Large intestine (tissue), 12 donors: ENCODE measurements at places on chromosomes 7 and 10.

DNA sequence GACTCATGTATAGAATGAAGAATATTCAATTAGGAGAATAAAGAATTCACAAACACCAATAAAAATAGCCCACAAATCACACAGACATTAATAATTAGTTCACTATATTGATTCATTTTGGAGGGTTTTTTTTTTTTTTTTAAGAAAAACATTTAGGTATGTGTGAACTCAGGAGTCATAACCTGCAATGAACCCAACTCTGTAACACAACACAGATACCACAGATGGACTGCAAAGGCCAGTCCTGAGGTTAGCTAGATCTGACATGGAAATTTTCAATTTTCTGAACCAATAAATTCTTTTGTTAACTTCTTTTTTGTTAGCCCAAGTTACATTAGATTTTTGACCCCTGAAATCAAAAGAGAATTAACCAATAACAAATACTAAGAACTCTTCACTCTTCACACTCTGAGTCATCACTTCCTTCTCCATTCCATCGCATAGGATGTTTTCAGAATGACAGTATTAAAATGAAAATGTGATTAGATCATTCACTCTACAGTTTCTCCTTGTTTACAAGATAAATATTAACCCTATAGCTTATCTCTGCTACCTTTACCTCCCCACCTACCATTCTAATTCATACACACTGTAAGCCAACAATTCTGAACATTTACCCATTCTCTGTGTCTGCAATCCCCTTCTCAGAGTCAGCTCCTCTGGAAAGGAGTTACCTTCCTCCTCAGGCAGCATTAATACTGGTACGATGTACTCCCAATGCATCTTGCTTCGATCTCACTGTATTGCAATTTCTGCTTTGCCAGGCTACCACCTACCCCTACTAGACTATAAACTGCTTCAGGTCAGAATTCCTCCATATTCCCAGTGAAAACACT is 141.5 kb downstream of the LRRN3 start:
- no peak for DNase-seq

DNA sequence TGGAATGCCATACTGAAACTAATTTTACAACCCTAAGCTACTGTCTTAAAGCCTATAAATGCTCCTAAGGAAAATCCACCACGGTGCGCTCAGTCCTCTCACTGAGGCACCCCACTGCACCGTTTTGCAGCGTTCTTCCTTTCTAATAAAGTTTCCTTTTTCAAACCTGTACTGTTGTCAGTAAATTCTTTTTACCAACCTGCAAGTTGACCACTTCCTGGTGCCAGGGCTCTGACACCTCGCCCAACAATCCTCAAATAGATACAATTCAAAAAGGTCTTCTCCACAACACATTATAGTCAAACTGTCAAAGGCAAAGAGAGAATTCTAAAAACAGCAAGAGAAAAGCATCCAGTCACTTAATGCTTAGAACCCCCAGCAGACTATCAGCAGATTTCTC is 42.8 kb downstream of the HERPUD2 start:
- DNase-seq = no peak

- no peak for DNase-seq
Observed at GRCh38 chr10:34033078-34033477, 698.6 kb upstream of the NRP1 start.

- DNase-seq = peak; percentile 32
Observed at GRCh38 chr7:76054123-76055120, 6.5 kb downstream of the MDH2 start.

- DNase-seq = no peak
Observed at GRCh38 chr10:83166344-83166743, 973.0 kb upstream of the GHITM start.

DNA sequence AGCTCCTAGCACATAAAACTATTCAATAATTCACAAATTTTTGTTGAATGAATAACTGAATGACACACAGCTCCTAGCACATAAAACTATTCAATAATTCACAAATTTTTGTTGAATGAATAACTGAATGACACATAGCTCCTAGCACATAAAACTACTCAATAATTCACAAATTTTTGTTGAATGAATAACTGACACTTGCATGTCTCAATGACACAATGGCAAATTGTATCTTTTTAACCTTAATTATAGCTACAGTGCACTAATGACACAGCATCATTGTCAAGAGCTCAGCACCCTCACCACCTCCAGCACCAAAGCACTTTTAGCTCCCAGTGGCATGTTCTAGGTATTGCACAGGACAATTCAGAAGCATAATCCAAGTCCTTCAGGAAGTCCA is 131.6 kb downstream of the PDE1C start:
- no peak for DNase-seq

DNA sequence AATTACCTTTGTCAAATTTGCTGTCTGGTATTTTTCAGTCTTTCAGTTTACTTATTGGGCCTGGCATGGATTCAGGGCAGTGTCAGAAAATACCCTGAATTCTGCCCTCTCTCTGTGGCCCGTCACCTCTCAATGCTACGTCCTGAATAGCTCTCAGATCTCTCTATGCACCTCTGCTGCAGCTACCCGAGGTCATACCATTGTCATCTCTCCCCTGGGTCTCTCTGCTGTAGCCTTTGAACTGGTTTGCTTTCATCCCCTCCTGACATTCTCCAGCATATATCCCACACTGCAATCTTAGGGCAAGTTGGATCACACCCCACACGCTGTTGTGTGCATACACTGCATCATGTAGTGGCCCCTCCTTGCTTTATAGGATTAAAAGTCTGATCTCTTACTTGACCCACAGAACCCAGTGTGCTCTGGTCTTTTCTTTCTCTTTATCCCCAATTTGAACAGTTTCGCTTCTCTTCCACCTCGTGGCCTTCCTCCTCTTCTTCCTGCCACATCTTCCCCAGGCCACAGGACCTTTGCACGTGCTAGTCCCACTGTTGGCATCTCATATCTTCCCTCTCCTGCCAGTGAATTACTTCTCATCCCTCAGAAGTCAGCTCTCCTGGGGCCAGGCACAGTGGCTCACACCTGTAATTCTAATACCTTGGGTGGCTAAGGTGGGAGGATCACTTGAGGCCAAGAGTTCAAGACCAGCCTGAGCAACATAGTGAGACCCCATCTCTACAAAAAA is 372.9 kb downstream of the GALNT17 start:
- DNase-seq = no peak

DNA sequence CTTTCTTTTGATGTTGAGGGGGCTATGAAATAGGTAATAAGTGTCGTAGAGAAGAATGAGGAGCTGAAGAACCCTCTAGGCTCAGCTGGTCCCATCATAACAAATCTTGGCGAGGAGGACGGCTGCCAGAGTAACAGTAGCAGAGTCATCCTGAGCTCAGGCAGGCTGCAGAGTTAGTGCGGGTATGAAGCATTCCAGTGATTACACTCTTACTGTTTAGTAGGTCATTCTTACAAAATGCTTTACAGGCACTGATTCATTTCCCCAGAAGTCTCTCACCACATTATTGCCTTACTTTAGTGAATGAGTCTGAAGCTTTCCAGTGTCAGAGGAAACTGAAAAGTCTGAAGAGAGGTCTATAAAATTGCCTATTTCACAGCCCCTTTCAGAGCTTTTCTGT is 43.9 kb upstream of the GPR158 start:
- DNase-seq = no peak

GRCh38 chr7:156657681-156658080 is 17.1 kb downstream of the RNF32 start:
- no peak for DNase-seq
